ENCODE measurements at places on chromosomes 11 and 22.

- DNase-seq = no peak
Measured at GRCh38 chr11:71342951-71343827, 90.8 kb upstream of the SHANK2 start.

GRCh38 chr22:35879351-35879750 lies 149.3 kb downstream of the RBFOX2 start:
- no peak for DNase-seq

- no peak for DNase-seq
Measured at GRCh38 chr11:18706330-18707243, 8.0 kb downstream of the TMEM86A start.

DNA sequence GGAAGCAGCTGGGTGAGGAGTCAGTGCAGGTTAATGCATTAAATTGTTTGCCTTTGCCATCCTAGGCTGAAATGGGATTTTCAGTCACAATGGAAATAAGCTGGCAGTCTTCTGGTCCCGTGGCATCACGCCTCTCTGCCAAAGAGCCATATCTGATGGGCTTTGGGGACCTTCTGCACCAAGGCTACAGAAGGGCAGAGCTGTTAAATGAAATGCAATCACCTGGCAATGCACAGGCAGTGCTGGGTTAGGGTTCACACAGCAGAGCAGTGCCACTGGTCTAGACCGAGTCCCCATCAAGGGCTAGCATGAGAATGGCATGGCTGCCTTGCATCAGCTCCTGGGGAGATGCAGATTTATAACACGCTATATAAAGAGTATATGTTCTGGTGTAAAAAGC lies 749.2 kb downstream of the NTM start:
- no peak for DNase-seq

- DNase-seq = no peak
Measured at GRCh38 chr22:49134076-49134475, 693.6 kb downstream of the BRD1 start.

DNA sequence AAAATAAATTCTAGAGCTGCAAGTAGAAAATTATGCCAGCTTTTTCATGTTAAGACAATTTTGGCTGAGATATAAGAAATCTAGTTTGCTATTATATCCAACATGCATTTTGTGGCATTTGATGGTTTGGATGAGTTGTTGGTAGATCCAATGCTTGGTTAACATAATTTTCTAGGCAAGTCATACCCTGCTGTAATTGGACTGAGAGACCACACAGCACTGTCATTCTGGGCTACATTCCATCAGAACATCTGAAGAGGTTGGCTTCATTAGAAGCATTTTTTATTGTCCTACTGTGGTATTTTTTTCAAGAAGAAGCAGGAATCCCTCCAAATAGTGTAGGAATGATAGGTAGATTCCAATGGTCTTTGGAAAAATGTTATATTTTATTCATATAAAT lies 561.0 kb downstream of the LUZP2 start:
- DNase-seq = no peak

- peak; percentile 86 for DNase-seq
Measured at GRCh38 chr22:39954584-39955055, 5.6 kb upstream of the TMA7B start.

DNA sequence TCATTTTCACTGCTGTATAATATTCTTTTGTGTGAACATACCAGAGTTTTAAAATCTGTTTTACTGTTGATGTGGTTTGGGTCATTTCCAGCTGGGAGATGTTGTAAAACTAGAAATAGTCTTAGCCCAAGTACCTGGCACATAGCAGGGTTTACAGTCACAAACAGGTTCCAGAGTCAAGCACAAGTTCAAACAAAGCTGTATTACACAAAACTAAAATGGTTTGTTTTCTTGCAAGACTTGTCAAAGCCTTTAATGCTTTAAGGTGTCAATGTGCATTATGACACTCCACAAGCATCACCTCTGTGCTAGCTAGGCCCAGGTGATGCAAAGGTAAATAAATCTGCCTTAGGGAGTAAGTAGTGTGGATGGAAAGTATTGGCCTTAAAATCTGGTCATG lies 379.1 kb downstream of the MN1 start:
- no peak for DNase-seq

- DNase-seq = no peak
Measured at GRCh38 chr11:125069796-125070195, 6.7 kb downstream of the SLC37A2 start.

- no peak for DNase-seq
Measured at GRCh38 chr11:9104580-9104979, 13.2 kb upstream of the SCUBE2 start.

DNA sequence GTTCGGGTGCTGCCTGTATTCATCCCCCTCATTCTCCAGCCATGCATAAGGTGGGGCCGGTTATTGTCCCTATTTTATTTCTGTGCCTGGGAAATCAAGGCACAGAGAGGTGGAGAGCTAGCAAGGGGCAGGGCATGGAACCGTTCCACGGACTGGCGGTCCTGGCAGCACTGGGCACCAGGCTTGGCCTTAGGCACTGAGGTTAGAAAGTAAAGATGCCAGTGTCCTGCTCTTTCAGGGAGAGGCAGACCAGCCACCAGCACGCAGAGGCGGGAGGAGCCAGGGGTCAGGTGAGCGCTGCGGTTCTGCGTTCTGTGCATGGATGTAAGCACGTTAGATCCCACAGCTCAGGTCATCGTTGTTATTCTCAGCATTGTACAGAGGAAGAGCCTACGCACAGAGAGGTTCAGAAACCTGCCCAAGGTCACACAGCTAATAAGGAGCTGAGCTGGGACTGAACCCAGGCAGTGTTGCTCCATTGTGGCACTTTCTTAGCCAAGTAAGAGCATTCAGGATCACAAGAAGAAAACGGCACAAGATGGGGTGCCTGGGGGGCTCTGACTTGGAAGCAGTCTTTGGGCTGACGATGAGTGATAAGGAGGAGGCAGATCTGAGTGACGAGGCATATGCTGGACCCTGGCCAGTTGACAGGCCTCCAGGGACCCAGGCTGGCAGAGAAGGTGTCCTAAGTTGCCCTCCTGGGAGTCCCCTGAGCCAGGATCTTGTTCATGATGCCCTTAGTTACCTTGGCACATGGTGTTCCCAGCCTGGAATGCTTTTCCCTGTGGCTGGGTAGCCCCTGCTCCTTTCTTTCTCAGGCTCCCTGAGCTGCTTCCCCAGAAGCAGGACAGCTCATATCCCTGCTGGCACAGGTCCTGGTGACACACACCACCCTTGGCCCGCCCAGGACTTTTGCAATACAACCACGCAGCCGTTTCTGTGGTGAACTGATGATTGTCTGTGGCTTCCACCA lies 41.1 kb downstream of the OSBPL5 start:
- DNase-seq = peak; percentile 64

GRCh38 chr11:41872870-41873269 lies 413.4 kb upstream of the LRRC4C start:
- DNase-seq = no peak

DNA sequence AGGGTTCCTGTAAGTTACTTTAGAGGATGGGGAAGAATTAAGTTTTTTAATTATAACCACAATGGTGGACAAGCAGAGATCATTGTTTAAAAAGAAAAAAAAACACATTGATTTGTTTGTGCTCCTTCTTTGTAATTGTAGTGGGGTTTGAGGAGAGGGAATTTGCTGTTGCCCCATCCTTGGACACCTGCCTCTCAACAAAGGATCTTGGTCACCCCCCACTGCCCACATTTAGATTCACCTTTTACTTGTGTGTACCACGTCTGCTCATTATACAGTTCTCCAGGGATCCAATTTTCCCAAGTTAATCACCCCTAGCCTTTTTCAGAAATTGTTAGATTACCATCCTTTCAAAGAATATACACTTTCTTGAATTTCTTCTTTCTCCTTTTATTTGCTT lies 53.0 kb downstream of the DNAJC24 start:
- no peak for DNase-seq

DNA sequence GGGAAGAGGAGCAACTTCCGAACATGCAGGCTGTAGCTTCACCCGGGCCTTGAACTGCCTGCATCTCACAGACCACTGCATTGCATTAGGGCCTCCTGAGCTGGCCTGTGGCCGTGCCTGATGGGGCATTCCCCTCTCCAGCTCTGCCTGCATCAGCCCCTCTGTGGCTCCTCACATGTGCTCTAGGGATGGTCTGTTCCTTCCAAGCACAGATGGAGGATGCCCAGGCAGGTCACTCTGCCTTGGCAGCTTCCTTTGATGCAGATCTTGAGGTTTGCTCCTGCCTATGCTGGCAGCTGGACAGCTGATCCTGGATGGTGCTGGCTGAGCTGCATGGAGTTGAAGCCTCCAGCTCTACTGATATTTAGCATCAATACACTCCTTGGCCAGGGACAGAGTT lies 28.5 kb downstream of the AMPD3 start:
- DNase-seq = no peak

GRCh38 chr11:44319552-44320288 lies 9.8 kb upstream of the ALX4 start:
- DNase-seq = no peak

DNA sequence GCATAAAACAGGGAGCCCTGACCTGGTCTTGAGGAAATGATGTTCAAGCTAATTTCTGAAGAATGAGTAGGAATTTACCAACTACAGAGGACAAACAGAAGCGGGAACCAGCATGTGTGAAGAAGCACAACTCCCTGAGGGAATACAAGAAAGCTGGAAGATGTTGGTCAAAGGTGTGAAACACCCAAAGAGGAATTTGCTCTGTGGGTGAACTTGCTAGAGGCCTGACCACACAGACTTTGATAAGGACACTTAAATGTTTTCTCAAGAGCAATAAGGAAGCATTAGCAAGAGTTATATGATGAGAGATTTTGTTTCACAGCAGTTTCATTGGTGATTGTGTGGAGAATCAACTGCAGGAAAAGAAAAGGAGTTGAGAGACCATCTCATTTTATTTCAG lies 17.6 kb downstream of the SLC5A12 start:
- DNase-seq = no peak

GRCh38 chr11:69137151-69137844 lies 18.4 kb upstream of the SMIM38 start:
- DNase-seq = no peak

DNA sequence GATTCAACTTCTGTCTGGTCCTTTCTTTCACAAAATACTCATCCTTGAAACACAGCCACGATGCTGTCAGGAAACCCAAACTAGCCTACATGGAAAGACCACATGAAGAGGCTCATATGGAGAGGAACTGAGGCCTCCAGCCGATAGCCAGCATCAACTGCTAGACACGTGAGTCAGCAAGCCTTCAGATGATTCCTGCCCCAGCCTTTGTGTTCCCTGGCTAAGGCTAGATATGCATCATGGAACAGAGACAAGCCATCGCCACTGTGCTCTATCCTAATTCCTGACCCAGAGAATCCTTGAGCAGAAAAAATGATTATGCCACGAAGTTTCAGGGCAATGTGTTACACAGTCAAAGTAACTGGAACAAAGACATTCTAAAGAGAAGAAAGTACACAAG lies 75.5 kb downstream of the ENTHD1 start:
- peak; percentile 37 for DNase-seq

DNA sequence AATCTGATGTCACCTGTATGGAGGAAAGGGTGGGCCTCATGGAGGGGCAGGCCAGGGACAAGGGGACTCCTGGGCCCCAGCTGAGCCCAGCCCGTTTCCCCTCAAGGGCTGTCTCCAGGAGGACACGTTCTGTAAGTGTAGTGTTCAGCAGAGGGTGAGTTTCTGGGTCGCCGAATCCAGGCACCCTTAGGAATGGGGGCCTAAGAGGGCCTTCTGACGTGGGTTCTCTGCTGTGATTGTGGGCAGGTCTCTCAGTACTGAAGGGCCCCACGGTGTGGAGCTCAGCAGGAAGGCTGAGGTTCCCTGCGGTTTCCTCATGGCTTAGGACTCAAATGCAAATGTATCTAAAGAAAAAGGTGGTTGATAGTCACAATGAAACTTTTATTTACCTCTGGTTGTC lies 6.5 kb downstream of the PTDSS2 start:
- no peak for DNase-seq

DNA sequence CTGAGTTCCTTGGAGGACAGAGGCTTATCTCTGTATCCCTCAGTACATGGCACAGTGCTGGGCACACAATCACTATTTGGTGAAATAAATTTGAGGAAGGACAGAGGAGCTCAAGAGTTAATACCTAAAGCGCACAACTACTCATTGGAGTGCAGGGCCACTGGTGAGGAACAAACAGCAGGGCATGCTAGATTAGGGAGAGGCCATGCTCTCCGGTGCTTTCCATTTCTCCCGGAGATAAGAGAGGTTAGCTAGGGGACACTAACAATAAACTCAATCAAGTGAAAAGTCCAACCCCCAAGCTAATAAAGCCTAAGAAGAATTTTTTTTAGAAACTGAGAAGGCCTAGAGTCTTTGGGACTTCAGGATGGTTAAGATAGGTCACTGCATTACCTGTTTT lies 29.1 kb downstream of the NFRKB start:
- no peak for DNase-seq

GRCh38 chr11:84608837-84609196 lies 1018.3 kb downstream of the DLG2 start:
- no peak for DNase-seq

- no peak for DNase-seq
Measured at GRCh38 chr11:33869481-33870422, 22.1 kb downstream of the LMO2 start.

- DNase-seq = no peak
Measured at GRCh38 chr22:47044722-47045535, 282.5 kb downstream of the TBC1D22A start.

DNA sequence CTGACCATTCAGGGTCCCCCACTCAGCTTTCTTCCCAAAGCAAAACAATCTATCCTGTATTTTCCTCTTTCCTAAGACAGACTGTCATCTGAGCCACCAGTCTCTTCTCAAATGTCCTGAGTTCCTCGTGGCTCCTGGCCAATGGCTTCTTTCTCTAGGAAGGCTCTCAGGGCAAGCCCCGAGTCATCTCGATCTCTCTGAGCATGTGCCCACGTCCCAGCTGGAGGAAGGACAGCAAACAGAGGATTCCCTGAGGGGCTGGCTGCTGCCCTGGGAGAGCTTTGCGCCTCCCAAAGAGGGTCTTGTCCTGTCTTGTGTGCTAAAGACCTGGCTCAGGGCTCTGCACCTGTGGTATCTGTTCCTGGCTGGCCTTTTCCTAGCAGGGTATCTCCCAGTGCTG lies 8.3 kb downstream of the SLC37A2 start:
- no peak for DNase-seq

- DNase-seq = no peak
Measured at GRCh38 chr11:75735181-75735845, 17.7 kb downstream of the MOGAT2 start.

GRCh38 chr22:46696614-46697013 lies 41.4 kb downstream of the CERK start:
- no peak for DNase-seq

GRCh38 chr11:76863196-76863777 lies 2.6 kb downstream of the ACER3 start:
- DNase-seq = no peak

DNA sequence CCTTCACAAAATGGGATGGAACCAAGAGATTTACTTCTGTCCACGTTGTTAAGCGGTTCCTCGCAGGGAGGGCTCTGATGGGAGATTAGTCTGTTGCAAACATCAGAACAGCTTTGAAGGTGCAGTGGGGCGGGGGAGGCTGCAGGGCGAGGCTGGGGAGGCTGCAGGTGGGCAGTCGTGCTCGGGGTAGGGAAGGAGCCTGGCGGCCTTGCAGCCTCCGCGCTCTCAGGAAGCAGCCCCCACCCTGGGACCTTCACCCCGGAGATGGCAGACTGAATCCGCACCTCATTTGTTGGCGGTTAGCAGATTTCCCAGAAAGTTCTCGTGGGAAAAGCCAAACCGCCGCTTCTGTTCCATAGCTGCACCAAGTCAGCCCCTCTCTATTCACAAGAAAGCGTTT lies 237.3 kb downstream of the BRD1 start:
- DNase-seq = no peak

- DNase-seq = no peak
Measured at GRCh38 chr11:121328176-121328966, 35.8 kb downstream of the SC5D start.

Data from fibroblast of skin of left biceps (primary cell).